ENCODE measurements at places on chromosomes 12 and 14. TPM values are rescaled to one million over a fixed set of nuclear protein-coding genes. Genes with fewer than 3 reads are reported as not detected.
A peak's percentile ranks its signal among the peaks of the same experiment; 100 is the strongest.

SIX4 gene
- total RNA-seq, result not detected

CCDC38 gene
- 1.00 TPM for total RNA-seq

PRR4 gene
- total RNA-seq, result 1.0 TPM

SERPINA12 gene
- not detected for total RNA-seq

PCBP2 gene
- total RNA-seq, result 916 TPM

PPP1R36 gene
- total RNA-seq, result not detected

IL22 gene
- not detected for total RNA-seq

MLXIP gene
- total RNA-seq, result 94.5 TPM

DNA sequence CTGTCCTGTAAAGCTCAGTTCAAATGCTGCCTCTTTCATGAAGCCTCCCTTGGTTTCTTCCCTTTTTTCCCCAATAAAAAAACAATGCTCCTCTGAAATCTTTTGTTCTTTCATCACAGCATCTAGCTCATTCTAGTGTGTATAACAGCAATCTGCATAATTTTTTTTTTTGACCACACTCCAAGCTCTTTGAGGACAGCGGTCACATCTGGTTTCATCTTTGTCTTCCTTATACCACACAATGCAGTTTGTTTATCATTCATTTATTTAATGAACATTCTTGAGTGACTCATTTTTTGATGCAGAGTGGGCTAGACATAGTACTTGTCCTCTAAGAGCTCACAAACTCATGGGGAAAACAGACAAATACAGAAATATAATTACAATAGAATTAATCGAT is 7.3 kb downstream of the GNG2 start:
- H3K4me1 ChIP-seq, result peaks cover 60% of the 10 kb centered on the region
- H3K27me3 ChIP-seq, result no peaks in the 10 kb centered on the region
- no peak for DNase-seq
- no peak overlapping the region for H3K4me3 ChIP-seq
- H3K36me3 ChIP-seq, result peaks cover 1% of the 10 kb centered on the region

DNA sequence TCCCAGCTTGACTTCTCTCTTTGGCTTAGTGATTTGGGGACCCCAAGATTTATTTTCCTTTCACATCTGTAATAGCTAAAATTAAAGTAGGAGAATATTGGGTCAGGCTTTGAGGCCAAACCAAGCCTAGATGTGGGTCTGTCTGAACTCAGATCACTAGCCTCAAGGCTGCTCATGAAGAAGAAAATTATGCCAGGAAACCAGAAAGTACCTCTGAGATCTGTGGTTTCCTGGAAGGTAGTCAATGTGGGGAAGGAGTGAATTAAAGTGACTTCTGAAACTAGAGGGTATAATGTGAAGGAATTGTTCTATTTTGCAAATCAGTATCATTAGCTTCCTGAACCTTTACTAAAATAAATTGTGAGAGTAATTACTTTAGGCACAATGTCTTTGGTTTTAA is 13.4 kb upstream of the CLEC12A start:
- no peaks in the 10 kb centered on the region for H3K36me3 ChIP-seq
- H3K27me3 ChIP-seq, result no peaks in the 10 kb centered on the region
- H3K4me3 ChIP-seq, result no peak overlapping the region
- no peak overlapping the region for H3K27ac ChIP-seq

GRCh38 chr14:42311876-42312275 is 705.2 kb downstream of the LRFN5 start:
- H3K4me3 ChIP-seq, result no peak overlapping the region
- no peak overlapping the region for H3K27ac ChIP-seq
- H3K27me3 ChIP-seq, result no peaks in the 10 kb centered on the region
- no peaks in the 10 kb centered on the region for H3K36me3 ChIP-seq
- no peaks in the 10 kb centered on the region for H3K4me1 ChIP-seq

DNA sequence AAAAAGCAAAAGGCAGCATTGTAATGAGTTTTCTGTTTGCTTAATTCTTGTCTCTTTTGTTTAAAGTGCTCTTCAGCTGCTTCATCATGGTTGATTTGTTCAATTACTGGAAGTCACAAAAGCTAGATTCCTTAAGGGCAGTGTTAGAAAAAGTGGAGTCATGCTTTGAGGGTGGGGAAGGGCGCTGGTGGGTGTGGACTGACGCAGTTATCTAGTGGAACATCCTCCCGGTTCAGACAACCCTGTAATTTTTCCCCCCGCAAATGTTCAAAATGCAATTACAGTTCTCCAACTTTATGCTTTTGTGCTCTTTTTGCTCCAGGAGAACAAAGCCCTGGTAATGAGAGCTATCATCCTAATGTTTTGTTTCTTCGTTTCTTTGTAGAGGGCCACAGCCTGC is 2.1 kb downstream of the AKAP6 start:
- DNase-seq, result no peak
- no peaks in the 10 kb centered on the region for H3K27me3 ChIP-seq
- H3K4me1 ChIP-seq, result no peaks in the 10 kb centered on the region
- no peaks in the 10 kb centered on the region for H3K36me3 ChIP-seq

- H3K4me3 ChIP-seq, result no peak overlapping the region
- no peak for DNase-seq
- H3K27ac ChIP-seq, result no peak overlapping the region
- H3K4me1 ChIP-seq, result no peaks in the 10 kb centered on the region
- H3K36me3 ChIP-seq, result no peaks in the 10 kb centered on the region
Observed at GRCh38 chr12:21073822-21074460, 57.1 kb upstream of the SLCO1B1 start.

DNA sequence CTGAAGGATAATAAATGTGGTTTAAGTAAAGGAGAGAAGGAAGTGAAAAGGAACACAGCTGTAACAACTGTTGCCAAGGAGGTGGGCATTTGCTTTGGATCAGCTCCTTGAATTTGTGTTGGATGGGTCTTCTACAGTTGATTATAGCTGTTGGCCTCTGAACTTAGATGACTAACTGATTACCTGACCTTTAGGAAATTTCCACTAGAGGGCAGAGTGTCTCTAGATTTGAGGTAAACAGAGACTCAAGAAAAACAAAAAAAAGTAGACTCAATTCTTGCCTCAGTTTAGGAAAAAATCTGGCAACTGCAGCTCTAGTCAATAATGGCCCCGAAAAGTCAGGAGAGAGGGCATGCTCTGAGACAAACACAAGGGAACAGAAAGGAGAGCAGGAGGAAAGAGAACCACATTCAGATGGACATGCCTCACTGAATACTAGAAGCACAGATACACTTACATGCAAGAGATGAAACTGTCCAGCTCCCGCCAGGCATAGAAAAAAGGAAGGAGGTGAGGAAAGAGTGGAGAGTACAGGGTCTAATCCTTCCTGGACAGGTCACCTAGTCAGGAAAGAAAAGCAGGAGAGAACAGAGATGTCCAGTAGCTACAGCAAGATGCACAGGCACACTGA is 20.6 kb downstream of the COX14 start:
- no peak overlapping the region for H3K4me3 ChIP-seq
- peak; percentile 42 for DNase-seq
- peaks cover 6% of the 10 kb centered on the region for H3K4me1 ChIP-seq
- no peak overlapping the region for H3K27ac ChIP-seq

GRCh38 chr14:70567791-70568190 is 32.7 kb downstream of the MED6 start:
- no peaks in the 10 kb centered on the region for H3K27me3 ChIP-seq
- H3K4me1 ChIP-seq, result no peaks in the 10 kb centered on the region
- H3K4me3 ChIP-seq, result no peak overlapping the region

GRCh38 chr12:102067574-102068258 is 5.9 kb upstream of the WASHC3 start:
- no peak overlapping the region for H3K4me3 ChIP-seq

- no peaks in the 10 kb centered on the region for H3K27me3 ChIP-seq
- peak within 1 kb of the TSS; percentile 96 for H3K4me3 ChIP-seq
- peak within 1 kb of the TSS; percentile 100 for H3K27ac ChIP-seq
- no peaks in the 10 kb centered on the region for H3K36me3 ChIP-seq
Observed at GRCh38 chr14:64504310-64504896, at the start of gene ZBTB1. Gene ZBTB1, plus strand, starts transcription at chr14:64504770. Its CDS starts 16,735 bp downstream, at chr14:64521505.
